ENCODE measurements at places on chromosomes 5 and 9.

DNA sequence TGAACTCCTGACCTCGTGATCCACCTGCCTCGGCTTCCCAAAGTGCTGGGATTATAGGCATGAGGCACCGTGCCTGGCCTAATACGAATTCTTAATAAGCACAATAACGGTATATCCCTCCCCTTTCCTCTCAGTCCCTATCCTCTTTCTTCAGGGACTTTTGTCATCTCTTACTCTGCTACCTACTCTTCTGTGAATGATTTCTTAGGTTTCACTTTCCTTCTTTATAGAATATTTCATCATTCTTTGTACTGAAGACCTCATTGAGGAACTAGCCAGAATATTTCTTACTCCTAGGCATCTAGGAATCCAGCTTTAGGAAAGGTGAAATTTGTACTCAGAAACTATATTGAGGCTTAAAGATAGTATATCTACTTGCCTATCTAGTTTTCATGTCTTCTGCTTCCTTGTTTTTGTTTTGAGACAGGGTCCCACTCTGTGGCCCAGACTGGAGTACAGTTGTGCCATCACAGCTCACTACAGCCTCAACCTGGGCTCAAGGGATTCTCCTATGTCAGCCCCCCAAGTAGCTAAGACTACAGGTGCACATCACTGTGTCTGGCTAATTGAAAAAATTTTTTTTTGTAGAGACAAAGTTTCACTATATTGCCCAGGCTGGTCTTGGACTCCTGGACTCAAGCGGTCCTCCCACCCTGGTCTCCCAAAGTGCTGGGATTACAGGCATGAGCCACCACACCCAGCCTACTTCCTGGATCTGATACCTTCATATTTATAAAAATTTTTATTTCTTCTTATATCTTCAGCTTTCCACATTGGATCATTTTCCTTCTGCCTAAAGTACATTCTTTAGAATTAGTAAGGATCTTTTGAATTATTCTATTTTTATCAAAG lies 69.7 kb downstream of the GPBP1 start:
- DNase-seq = no peak

DNA sequence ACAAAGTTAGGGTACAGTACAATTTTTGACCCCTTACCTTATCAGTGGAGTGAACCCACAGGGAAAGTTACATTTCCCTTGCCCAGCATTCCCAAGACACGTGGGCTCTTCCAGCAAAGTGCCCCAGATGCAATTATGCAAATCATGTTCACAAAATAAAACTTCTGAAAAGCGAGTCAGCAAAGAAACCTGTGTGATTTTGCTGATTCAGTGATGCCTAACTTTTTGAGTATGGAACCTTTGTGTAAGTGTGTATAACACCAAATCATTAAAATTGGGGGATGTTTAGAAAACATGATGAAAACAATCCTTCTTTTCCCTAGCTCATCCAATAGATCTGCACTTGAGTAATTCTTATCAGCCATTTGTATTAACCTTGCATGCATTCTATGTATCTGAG lies 52.6 kb downstream of the SH3RF2 start:
- no peak for DNase-seq

DNA sequence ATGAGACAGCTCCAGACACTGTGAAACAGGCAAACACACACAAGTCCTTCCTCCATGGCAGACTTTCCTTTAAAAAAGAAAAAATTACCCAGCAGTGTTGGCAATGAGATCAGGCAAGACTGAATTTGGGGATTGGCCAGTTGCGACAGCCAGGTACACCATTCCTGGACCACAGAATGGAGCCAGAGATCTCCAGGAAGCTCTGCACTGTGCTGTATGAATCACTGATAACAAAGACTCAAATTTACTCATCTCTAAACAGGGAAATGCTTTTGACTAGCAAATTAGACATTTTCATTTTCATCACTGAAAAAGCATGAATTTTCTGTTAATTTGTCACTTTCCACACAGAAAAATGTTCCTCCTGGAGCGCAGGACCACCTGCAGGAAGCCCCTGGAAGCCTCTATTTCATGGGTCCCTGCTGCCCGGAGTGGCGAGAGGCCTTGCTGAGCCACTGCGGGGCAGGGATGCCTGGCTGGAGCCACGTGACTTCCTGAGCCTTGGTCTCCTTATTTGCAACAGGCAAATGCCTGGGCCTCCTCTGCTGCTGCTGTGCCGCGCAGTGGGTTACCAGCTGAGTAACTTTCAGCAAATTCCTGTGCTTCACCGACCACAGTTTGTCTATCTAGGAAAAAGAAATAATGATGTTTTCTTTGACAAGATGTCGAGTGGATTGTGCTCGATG lies 185.9 kb upstream of the ZNF618 start:
- no peak for DNase-seq

- no peak for DNase-seq
Measured at GRCh38 chr9:84435902-84436301, 95.3 kb upstream of the SLC28A3 start.

DNA sequence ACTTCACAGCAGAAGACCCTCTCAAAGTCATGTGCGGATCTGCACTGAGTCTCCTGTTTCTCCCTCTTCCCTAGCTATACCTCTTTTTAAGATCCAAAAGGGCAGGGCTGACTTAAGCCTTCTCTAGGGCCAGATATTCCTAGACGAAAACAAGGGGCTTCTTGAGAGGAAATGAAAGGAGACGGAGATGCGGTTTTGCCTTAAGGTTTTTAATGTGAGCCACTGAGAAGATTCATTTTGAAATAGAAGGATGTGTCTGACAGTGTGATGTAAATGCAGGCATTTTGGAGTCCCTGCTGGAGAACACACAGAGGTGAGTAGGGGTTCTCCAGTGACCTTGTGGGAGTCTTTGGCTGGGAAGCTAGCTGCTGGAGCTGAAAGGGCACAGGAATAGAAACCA lies 15.6 kb upstream of the IL12B start:
- DNase-seq = no peak

GRCh38 chr5:21085791-21086190 lies 1097.8 kb upstream of the CDH18 start:
- DNase-seq = no peak

DNA sequence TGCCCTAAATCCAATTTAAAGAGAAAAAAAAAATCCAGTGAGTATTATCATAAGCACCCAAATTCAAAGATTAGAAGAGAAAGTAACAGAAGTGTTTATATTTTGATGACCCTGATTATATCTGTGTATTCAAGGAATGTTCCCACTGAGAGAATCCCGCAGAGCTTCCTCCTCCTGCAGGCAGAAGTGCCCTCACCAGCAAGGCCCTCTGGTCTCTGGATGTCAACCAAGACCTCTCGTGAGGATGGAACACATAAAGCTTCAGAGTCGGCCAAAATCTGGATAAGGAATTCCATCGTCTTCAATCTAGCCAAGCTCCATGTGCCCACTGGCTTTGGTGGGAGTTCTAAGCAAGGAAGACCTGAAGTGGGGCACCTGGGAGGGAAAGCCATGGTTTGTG lies 18.1 kb downstream of the PTCH1 start:
- no peak for DNase-seq

DNA sequence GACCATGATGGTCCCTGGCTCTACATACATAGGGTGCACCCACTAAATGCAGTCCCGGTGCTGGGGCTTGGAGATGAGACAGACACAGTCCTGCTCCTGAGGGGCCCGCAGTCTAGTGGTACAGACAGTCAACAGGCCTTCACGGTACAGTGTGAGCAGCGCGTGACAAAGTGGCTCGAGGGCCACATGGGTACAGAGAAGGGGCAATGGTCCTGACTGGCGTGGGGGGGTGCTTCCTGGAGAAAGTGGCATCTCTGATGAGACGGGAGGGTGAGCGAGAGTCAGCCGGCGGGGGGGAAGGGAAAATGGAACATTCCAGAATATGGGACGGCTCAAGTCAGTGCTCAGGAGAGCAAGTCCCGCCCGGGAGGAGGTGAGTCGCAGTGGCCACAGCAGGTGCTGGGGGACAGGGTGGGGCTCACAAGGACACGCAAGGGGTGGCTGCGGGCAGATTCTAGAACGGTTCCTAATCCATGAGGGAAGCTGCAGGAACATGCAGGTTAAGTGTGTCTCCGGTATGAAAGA lies 38.0 kb downstream of the WHRN start:
- DNase-seq = no peak

DNA sequence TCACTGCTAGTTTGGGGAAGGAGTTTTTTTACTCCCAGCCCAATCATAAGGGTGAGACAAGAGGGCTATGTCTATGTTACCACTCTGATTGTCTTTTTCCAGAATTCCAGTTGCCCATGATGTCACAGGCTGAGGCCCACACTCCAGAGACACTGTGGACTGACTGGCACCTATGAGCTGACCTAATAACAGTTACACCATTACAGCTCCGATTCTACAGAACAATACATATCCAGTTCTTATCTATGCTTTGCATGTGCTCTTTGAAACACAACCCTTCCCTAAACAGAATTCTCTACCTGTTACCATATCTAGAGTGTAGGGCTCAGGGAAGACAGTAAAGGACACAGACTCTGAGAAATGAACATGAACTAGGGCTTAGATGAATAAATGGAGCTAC lies 45.7 kb upstream of the ALDOB start:
- no peak for DNase-seq

DNA sequence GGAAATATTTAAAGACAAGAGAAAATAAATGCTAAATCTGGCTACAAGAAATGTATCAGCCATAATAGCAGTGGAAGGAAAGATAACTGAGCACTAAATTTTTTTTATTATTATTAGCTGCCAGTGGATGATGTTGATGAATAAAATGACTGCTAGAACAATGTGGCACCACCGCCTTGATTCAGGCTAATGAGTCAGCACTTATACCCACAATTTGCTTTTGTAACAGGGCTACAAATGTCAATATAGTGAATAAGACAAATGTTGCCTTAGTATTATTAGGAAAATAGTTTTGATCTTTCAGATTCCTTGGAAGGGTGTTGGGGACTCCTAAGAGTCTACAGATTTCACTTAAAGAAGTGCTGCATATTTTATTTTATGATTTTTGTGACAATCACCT lies 555.2 kb upstream of the GRAMD2B start:
- no peak for DNase-seq

GRCh38 chr5:17150531-17150930 lies 66.9 kb upstream of the BASP1 start:
- no peak for DNase-seq

- DNase-seq = no peak
Measured at GRCh38 chr5:35869685-35870277, 13.1 kb downstream of the IL7R start.

- no peak for DNase-seq
Measured at GRCh38 chr5:35618781-35619180, 1.1 kb downstream of the SPEF2 start.

DNA sequence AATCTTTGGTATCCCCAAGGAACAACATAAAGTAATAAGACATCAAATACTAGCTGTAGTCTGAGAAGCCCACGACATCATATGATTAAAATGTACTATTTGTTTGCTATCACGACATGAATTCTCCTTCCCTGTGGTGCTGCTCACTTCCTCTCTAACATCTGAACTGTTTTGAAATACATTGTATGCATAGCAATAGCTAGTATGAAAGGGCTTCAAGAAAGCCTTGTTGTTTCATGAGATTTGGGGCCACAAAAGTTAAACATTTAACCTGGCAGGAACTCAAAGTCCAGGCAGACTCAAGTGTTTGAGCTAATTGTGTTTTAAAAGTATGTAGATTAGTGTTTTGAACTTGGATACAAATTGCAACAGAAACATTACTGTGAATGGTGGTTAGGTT lies 237.4 kb upstream of the PTGER4 start:
- no peak for DNase-seq

DNA sequence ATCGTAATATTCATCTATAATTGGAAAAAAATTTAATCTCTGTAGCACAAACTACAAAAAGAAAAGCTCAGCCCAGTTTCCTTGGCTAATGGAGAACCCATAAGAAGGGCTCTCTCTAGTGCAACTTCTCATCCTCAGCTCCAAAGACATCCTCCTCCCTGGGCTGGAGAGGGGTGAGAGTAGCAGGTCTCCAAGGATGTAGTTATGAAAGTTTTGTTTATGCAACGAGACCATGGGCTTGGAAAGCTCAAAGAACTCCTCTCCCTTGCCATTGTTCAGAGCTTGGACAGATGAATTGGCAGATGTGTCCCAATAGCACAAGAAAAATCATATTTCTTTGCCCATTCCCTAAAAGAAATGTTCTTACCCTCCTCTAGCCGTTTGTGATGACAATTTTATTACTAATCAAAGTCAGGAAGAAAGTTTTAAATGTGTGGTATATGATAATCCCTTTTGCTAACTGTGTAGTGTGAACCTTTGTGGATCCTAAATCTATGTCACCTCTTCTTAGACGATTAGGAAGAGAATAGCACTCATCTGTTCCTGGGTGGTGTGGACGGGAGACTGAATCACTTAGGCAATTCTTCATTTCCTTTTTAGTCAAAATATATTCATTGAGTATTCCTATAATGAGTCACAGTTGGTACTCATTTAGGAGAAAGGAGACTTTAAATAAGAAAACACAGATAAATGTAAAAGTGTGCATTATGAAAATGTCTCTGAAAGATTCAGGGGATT lies 52.2 kb downstream of the GARNL3 start:
- no peak for DNase-seq

- DNase-seq = peak; percentile 6
Measured at GRCh38 chr5:52989781-52990527, 802 bp downstream of the ITGA2 start.

GRCh38 chr9:4386819-4387218 lies 87.0 kb upstream of the GLIS3 start:
- no peak for DNase-seq

- no peak for DNase-seq
Measured at GRCh38 chr9:37905776-37906175, 1.8 kb upstream of the SLC25A51 start.

DNA sequence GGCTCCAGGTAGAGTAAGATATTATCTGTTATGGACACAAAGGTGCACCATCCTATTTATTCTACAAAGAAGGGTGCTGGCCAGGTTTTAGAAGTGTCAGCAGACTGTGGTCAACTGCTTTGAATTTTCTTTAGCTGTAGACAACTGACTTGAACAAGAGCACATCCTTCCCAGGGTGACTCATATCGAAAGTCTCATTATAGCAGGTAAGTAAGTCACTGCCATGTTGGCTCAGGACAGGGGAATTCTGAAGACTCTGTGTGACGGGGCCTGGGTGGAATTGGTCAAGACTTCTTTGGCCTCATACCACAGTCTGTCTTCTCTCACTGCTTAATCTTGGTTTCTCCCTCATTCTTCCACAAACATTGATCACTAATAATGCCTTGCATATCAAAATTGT lies 214.5 kb upstream of the CDH9 start:
- DNase-seq = no peak

DNA sequence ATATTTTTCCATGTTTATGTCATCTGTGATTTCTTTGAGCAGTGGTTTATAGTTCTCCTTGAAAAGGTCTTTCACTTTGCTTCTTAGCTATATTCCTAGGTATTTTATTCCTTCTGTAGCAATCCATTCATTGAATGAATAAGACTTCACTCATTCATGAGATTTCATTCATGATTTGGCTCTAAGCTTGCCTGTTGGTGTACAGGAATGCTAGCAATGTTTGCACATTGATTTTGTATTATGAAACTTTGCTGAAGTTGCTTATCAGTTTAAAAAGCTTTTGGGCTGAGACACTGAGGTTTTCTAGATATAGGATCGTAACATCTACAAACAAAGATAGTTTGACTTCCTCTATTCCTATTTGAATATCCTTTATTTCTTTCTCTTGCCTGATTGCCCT lies 15.9 kb downstream of the RLN2 start:
- DNase-seq = no peak

Data from effector CD4-positive, alpha-beta T cell (primary cell).